ENCODE measurements at places on chromosomes 2 and 18. TPM values are rescaled to one million over a fixed set of nuclear protein-coding genes. Genes with fewer than 3 reads are reported as not detected.

Gene NT5DC4
- not detected for total RNA-seq

Gene XDH
- total RNA-seq, result 1.2 TPM

Gene ZCCHC2
- 7.9 TPM for total RNA-seq

Gene FTCDNL1
- 3.2 TPM for total RNA-seq

Gene COL6A3
- 0.07 TPM for total RNA-seq

Gene SCN2A
- 0.01 TPM for total RNA-seq

Gene GBX2
- 3.1 TPM for total RNA-seq

Gene PROKR1
- not detected for total RNA-seq

Gene C2orf66
- 0.06 TPM for total RNA-seq

Gene ADD2
- total RNA-seq, result 28.7 TPM

Gene ITPRID2
- total RNA-seq, result 64.8 TPM

Gene AMER3
- not detected for total RNA-seq

Gene TRIM43
- total RNA-seq, result 0.07 TPM

Gene MC4R
- not detected for total RNA-seq

Gene TLX2
- 0.44 TPM for total RNA-seq

Gene MCM6
- 46.3 TPM for total RNA-seq

Gene FEV
- not detected for total RNA-seq

Gene TBR1
- 0.05 TPM for total RNA-seq

Gene SLC4A5
- total RNA-seq, result 0.32 TPM
